ENCODE measurements at places on chromosomes 3 and 15.

GRCh38 chr15:68699881-68700454 lies 120.7 kb downstream of the ANP32A start:
- no peak for DNase-seq

DNA sequence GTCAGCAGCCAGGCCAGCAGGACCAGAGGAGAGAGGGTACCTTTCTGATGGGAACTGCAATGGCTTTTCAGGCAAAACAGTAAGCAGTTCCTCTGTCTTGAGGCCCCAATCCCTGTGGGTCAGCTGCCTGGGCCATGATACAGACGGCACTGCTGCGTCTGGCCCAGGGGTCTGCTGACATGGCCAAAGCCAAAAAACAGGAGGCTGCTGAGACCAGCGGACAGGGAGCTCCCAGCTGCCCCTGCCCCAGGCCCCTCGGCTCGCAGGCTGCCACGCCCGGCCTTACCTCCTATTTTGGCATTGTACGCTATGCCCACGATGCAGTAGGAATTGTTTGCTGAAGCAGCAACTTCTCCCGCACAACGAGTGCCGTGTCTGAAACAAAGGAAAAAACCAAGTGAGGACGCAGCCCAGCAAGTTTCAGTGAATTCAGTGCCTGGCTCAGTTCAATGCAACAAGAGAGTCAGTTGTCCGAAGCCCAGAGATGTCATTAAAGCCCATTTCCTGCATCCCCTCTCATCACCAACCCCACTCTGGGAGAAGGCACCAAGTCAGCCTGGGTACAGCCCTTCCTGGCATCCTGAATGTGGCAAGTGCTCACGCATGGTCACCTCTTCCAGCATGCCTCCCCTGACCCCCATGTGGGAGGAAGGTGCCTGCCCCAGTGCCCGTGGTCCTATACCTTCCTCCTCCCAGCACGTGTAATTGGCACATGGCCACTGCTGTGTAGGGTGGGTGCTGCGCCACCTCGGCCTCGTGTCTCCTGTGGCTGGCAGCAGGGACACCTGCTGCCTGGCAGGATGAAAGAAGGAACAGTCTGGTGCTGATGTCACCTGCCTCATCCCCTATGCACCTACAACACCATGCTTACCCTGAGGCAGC lies 61.7 kb downstream of the PCSK6 start:
- DNase-seq: no peak

DNA sequence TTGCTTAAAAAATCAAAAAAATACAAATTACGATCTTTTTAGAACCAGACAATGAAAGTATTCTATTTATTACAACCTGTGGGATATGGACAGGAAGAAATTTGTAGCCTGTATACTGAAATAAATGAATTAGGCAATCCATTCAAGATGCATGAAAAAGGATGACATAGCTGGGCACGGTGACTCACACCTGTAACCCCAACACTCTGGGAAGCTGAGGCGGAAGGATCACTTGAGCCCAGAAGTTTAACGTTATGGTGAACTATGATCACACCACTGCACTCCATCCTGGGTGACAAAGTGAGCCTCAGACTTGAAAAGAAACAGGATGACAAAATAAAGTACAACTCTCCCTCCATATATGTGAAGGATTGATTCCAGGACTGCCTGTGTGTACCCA lies 74.1 kb downstream of the MSL2 start:
- no peak for DNase-seq

GRCh38 chr3:61690016-61690415 lies 128.6 kb downstream of the PTPRG start:
- no peak for DNase-seq

GRCh38 chr3:27715863-27716262 lies 6.3 kb downstream of the EOMES start:
- no peak for DNase-seq

DNA sequence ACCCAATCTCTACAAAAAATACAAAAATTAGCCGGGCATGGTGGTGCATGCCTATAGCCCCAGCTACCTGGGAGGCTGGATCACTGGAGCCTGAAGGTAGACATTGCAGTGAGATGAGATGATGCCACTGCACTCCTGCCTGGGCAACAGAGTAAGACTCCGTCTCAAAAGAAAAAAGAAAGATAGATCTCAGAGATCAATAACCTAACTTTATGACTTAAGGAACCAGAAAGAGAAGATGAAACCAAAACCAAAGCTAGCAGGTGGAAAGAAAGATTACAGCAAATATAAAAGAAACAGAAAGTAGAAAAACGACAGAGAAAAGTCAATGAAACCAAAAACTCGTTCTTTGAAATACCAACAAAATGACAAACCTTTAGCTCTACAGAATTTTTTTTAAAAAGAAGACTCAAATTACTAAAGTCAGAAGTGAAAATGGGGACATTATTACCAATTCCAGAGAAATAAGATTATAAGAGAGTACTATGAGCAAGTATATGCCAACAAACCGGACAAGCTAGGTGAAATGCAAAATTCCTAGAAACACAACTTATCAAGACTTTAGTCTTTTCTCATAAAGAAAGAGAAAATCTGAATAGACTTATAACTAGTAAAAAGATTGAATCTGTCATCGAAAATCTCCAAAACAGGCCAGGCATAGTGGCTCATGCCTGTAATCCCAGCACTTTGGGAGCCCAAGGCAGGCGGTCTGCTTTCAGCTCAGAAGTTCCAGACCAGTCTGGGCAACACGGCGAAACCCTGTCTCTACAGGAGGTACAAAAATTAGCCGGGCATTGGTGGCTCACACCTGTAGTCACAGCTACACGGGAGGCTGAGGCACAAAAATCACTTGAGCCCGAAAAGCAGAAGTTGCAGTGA lies 35.0 kb downstream of the ACAP2 start:
- no peak for DNase-seq

- DNase-seq: no peak
These were observed 15.5 kb downstream of the DLEC1 start for GRCh38 chr3:38054499-38055001.

GRCh38 chr15:95850837-95851236 lies 479.7 kb upstream of the NR2F2 start:
- DNase-seq: no peak

DNA sequence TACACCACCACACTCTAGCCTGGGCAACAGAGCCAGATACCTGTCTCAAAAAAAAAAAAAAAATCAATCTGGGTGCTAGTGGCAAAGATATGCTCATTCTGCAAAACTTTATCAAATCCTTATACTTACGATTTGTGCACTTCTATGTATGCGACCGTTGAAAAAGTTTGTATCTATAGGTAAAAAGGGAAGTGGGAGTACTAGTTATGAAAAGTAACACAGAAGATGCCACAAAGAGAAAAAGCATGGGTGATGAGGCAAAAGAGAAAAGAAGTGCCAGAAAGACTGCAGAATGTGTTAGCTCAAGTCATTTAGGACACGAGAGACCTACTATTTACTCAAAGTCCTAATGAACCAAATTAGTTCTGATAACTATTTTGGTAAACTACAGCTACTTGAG lies 407.8 kb downstream of the SHQ1 start:
- DNase-seq: no peak
